ENCODE measurements at places on chromosomes 12 and 14.

DNA sequence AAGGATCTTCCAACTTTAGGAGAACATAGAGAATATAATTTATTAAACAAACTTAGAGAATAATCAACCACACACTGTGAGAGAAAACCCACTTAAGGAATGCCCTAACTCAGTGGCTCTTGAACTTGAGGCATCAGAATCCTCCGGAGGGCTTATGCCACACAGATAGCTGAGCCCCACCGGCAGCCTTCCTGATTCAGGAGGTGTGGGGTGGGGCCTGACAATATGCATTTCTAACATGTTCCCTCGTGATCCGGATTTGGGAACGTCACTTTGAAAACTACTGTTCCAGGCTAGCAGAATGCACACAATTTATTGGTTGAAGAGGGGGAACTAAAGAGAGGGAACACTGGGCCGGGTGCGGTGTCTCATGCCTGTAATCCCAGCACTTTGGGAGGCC lies 2.0 kb upstream of the SOAT2 start:
- DNase-seq = no peak

GRCh38 chr12:103558879-103559278 lies 28.2 kb upstream of the STAB2 start:
- DNase-seq = no peak

- DNase-seq = no peak
Observed at GRCh38 chr14:50944647-50945413, 547 bp upstream of the PYGL start.

DNA sequence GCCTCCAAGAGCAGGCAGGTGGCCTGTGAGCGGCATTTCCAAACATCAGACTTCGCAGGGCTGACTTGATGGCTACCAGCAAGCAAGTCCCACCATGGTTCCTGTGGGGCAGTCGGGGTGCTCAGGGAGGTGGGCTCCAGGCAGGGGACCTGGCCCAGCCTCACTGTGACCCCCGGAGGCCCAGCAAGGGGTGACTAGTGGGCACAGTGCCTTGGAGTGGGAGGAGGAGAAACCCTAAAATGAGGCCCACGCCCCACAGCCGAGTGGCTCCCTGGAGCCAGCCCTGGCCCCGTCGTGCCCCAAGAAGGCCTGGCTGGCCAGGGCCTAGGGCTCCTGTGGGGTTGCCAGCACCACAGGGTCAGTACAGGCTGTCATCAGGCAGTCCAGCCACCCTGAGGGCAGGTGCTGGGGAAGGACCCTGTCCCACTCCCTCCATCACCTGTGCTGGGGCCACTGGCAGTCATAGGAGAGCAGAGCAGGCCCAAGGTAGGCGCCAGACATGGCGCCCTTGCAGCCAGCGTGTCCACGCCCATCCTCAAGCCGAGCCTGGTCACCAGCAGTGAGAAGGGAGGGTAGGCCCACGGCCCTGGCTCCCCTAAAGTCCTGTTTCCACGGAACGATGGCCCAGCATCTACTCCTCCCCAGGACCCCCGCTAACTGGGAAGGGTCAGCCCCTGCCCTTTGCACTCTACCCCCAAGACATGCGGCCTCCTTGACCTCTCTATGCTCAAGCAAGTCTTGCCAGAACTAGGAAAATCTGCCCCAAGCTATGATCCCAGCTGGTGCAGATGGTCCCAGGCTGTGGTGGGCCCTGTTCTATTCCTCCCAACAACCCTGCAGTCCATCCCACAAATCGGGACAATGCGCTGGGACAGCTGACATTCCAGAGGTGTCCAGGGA lies 144.2 kb upstream of the C14orf180 start:
- DNase-seq = no peak

DNA sequence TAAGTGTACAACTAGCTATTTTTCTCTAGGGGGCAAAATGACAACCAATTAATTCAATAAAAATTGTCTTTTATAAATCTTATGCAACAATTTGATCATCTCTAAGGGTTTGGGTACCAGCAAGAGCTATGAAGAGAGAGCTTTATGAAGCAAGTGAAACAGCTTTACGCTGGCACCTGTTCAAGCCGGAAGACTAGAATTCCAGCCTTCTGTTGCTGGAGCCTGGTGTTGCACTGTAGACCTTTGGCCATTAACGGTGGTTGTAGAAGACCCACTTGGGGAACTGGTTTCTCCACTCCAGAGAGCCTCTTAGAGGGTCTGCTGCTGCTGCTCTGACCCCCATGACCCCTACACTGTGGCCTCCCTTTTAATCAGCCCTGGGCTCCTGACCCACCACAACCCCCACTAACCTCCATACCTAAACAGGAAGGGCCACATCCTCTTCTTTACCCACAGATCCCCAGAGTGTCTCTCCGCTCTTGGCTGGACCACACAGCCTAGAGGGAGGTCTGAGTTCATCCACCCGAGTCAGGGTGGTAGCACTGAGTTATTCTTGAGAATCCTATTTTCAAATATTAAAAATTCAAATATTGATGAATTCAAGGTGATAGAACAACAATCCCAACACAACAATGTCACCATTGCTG lies 54.6 kb upstream of the STON2 start:
- no peak for DNase-seq

- no peak for DNase-seq
Observed at GRCh38 chr12:1343422-1343821, 251.0 kb downstream of the FBXL14 start.

- DNase-seq = no peak
Observed at GRCh38 chr12:31605531-31605930, 14.6 kb upstream of the DENND5B start.

- no peak for DNase-seq
Observed at GRCh38 chr12:71949646-71950045, 11.0 kb downstream of the TPH2 start.

DNA sequence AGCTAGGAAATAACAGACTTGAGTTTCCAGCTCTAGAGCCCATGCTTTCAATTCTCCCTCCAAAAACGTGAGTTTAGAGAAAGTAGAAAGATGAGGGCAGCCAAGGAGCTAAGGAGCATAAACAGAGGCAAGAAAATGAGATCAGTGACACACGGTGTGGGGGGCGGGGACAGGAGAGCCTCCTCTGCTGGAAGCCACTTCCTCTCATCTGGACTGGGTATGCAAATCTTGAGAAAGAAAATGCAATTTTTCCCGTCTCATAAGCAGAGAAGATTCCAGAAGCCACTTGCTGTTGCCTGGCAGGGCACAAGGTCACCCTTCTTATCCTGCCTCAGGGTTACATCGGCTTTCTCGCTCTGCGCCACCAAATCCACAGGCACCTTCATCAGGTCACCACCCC lies 6.0 kb downstream of the OR10P1 start:
- no peak for DNase-seq

DNA sequence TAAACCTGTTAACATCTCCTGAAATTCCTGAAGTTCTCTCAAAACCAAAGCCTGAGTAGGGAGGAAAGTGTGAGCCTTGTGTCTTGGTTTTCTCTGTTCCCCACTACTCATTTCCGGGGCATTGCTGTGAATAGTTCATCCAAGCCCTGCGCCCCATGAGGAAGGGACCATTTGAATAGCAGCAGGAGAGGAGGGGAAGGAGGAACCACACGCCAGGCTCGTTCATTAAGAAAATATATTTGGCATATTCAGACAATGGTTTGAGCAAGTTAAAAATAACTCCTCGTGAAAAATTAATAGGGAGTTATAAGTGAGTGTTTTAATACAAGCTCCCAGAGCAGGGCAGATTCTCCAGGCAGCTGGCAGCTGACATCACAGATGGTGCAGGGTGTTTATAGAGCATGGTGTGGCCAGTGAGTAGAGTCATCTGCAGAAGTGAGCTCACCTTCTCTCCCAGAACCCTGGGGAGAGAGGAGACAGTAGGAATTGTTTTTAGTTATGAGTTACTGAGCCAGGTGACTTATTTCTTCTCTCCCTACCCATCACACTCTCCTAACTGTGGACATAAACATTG lies 29.5 kb upstream of the CISTR start:
- no peak for DNase-seq

- DNase-seq = no peak
Observed at GRCh38 chr12:52082669-52082987, 3.1 kb downstream of the SMIM41 start.

GRCh38 chr12:82458101-82458500 lies 99.8 kb downstream of the METTL25 start:
- DNase-seq = no peak

DNA sequence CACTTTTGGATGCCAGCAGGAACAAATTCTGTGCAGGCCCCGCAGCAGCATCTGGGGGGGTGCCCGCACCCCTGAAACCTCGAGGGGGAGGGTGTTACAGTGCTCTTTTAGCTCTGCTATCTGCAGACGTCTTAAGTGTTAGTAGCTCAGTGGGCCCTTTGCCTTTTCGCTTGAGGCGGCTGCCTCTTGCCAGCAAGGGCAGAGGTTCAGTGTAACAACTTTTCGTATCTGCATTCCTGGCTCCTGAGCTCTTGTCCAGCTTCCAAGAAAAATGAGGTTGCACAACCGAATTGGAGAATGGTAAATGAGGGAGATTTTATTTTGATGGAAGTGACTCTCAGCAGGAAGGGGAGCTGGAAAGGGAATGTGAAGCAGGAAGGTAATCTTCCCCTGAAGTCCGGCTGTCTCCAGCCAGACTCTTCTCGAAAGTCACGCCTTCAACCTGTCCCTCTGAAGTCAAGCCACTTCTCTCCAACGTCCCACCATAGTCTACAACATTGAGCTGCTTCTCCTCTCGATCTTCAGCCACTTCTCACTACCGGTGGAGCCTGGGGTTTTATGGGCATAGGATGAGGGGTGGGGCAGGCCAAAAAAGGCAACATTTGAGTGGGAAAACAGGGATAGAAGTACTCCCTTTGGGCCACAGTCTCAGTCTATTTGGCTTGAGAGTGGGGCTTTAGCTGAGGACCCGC lies 17.8 kb downstream of the TAS2R50 start:
- no peak for DNase-seq

DNA sequence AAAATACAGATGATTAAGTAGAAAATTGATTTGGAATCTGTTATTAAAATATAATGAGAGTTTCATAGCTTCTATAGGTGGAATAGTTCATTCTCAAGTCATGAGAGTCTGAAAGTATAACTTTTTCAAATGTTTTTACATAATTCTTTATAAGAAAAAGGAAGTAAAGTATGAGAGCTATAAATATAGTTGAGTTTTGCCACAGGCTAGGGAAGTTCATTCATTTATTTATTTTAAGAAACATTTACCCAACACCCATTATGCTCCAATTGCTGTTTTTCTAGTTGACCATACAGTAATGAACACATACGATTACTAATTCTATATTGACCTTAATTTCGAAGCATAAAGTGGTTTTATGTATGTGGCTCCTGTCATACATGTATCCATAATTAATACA lies 24.8 kb downstream of the LRRIQ1 start:
- DNase-seq = no peak

DNA sequence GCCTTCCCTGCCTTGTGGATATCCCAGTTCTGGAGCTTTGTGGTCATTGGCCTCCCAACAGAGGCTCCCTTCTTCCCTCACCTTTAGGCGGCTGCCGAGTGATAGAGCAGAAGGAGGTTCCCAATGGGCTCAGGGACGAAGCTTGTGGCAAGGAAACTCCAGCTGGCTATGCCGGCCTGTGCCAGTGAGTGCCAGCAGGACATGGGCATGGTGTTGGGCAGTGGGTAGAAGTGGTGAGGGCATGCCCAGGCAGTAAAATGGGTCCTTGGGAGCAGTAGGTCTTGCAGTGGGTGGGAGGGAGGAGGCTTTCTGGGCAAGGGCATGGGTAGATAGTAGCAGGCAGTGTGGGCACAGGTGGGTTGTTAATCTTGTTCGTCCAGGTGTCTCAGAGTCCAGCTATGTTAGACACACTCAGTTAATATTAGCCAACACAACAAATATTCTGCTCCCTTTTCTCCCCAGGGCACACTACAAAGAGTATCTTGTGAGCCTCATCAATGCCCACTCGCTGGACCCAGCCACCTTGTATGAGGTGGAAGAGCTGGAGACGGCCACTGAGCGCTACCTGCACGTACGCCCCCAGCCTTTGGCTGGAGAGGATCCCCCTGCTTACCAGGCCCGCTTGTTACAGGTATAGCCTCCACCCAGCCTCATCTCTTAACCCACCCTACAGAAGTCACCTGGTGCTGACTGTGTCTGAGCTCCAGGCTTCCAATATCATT lies 1.1 kb upstream of the IRF9 start:
- DNase-seq = no peak

- no peak for DNase-seq
Observed at GRCh38 chr14:21496453-21496852, 14.7 kb downstream of the METTL3 start.

GRCh38 chr12:123734268-123734667 lies 22.1 kb downstream of the ATP6V0A2 start:
- DNase-seq = no peak

DNA sequence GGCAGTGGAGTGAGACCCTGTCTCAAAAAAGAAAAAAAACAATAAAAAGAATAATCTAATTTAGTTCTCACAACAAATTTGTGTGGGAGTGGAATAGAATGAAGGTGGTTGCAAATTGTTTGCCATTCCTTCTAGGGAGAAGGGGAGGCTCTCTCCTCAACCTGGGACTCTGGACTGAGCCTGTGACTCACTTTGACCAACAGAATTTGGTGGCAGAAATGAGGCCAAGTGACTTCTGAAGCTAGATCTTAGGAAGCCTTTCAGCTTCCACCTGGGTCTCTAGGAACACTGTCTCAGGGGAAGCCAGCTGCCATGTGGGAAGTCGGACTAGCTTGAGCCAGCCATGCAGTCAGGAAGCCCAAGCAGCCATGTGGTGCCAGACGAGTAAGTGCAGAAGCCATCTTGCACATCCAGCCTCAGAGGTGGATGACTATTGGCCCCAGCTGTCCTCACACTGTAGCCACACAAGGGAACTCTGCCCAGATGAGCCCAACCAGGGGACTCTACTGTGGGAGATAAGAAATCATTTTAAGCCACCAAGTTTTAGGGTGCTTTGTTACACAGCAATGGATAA lies 14.4 kb downstream of the ALDH2 start:
- DNase-seq = no peak

- no peak for DNase-seq
Observed at GRCh38 chr12:91414636-91415035, 232.0 kb upstream of the DCN start.

DNA sequence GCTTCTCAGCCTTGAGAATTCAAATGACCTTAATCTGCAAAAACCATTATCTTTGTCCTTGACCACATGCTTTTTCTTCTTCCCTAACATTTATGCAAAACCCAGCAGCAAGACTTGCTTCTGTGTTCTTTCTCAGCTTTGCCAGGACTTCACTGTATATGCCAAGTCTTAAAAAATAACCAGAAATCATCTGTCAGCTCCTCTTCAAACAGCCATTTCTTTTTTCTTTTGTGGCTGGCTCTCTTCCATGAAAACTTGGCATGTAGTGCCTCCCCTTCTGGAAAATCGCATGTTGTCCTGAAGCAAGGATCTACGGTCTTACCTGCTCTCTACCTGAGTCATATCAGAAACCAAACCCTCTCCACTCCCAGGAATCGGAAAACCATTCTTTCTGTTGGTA lies 364.9 kb downstream of the RPS29 start:
- no peak for DNase-seq

All from C1 segment of cervical spinal cord (tissue), 14 donors.